ENCODE measurements at places on chromosomes 12 and 14.

DNA sequence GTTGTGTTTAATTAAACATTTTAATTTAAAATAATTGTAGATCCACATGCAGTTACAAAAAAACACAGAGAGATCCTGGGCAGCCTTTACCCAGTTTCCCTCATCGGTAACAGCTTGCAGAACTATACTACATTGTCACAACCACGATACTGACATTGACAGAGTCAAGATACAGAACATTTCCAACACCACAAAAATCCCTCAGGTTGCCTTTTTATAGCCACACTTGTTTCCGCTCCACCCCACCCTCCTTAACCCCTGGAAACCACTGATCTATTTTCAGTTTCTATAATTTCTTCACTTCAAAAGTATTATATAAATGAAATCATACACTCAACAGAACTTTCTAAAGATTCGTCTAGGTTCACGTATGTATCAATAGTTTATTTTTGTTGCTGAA, 458.8 kb upstream of the SOX5 start:
- DNase-seq: no peak

GRCh38 chr12:107223821-107224220, 130.5 kb upstream of the CRY1 start:
- DNase-seq: no peak

- DNase-seq: no peak
Measured at GRCh38 chr12:98618952-98619351, 25.5 kb downstream of the SLC25A3 start.

DNA sequence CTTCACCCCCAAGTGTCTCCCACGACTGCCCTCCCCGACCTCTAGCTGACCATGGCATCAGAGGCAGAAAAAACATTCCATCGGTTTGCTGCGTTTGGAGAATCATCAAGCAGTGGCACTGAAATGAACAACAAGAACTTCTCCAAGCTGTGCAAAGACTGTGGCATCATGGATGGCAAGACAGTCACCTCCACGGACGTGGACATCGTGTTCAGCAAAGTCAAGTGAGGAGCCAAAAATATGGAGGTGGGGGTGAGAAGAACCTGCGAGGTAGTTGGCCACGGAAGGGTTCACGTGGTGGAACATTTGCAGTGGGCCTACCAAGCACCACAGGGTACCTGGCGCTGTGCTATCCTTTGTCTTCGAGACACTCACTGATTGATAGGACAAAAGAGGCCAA, 514 bp downstream of the TPPP2 start:
- no peak for DNase-seq
